ENCODE measurements at places on chromosomes 1 and 21. TPM values are rescaled to one million over a fixed set of nuclear protein-coding genes. Genes with fewer than 3 reads are reported as not detected.

DNA sequence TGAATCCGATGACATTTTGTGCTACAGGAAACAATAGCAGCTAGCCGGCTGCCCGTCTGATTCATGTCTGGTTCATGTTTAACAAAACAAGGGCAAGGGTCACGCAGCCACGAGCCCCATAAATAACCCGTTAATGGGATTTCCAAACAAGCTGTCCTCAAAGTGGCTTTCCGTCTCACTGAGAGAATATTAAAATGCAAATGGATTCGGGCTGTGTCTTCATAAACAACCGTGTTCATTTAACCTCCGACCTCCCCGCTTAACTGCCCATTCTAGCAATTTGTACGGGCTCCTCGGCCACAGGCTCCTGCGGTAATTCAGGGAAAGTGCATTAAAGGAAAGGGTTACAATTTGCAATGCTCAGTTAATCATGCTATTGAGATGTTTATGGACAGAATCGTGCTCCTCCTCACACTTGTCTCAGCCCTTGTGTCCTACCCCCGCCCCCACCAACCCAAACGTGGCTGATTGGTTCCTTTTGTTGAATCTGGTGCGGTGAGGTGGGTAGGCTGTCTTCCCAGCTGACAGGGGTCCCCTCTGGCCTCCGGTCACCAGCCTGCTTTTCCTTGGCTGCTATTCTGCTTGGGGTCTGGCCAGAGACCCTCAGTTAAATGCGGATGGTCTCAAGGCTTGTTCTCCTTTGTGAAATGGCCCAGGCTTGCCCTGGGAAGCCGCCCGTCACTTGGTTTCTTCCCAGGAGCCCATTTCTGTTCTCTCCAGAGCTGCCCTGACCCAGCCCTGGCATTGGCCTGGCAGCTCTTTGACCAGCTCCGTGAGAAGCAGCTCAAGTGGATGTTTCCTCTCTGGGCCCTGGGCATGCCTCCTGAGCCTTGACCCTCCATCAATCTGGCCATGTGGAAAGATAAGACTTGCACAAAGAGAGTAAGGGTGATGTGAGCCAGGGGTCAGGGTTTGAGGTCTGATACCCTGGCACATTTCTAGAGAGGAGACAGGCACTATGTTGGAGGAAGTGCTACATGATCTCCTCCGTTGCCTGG is 200.7 kb upstream of the POU3F1 start:
- peak; percentile 81 for DNase-seq

GRCh38 chr1:30757352-30758120 is at the start of gene LAPTM5:
Gene LAPTM5, minus strand, starts transcription at chr1:30757774. Its CDS starts 29 bp downstream, at chr1:30757745.
- DNase-seq: no peak

DNA sequence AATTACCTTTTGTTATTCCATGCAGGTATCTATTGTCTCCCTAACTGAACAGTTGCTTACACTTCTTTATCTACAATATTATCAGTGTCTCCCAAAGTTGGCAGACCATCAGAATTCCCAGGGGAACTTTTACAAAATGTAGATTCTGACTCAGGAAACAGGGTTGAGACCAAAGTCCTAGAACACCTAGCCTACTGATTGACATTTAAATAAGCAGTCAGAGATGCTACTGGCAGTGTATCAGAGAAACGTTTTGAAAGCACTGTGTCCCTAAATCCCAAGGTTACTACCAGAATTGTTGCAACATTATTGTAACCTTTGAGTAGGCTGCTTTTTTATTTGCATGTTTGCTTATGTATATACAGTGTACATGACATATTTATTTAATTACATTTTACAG is 1.8 kb upstream of the F5 start:
- DNase-seq: no peak

- DNase-seq: no peak
Observed at GRCh38 chr1:102262994-102263393, 266.3 kb upstream of the OLFM3 start.

The TTC22 gene
- polyA plus RNA-seq: 6.7 TPM

DNA sequence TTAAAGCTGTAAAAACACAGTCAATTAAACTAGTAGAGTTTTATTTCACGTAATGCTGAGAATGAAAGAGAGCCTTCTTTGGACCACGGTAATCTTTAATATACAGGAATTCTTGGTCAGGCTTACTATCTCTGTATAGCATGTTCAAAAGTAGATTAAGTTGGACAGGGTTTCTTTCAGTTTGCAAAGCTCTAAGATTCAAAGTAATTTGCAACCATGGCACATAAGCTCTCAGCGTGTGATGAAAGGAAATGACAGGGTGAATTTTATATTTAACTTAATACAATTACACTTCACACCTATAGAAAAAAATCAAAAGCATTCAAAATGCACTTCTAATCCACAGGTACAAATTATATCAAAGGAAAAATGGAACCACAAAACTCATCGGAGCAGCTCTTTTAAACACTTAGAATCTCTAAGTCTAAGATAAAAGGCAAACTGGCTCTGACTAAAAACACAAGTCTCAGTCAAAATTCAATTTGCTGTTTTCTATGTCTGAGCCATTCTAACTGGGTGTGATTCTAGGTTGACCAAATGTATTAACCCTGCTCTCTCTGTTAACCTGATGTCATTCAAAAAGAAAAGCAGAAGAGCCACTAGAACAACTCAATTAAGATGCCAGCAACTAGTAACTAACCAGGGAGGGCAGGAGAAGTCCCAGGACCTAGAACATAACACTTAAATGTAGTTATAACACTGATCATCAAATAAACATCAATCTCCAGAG is 147.7 kb downstream of the RERE start:
- no peak for DNase-seq

The SLC25A34 gene
- 4.5 TPM for polyA plus RNA-seq

DNA sequence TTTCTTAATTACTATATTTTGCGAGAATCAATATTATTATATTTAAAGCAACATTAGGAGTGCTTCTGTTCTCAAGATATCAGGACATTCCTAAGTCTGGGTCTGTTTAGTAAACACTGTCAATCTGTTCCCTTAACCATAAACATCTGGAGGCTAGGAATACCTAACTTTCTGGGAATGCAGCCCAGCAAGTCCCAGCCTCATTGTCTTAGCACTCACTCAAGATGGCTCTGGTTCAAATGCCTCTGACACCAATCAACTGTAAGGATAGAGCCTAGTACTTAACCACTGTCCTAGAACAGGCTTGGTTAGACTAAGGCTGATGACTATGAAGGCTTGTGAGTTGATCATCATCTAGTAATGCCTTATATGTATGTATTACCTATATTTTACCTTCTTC is 61.5 kb downstream of the TNN start:
- DNase-seq: no peak

GRCh38 chr1:231591466-231591865 is 35.1 kb upstream of the DISC1 start:
- DNase-seq: no peak

The ASCL5 gene
- polyA plus RNA-seq: 0.36 TPM

DNA sequence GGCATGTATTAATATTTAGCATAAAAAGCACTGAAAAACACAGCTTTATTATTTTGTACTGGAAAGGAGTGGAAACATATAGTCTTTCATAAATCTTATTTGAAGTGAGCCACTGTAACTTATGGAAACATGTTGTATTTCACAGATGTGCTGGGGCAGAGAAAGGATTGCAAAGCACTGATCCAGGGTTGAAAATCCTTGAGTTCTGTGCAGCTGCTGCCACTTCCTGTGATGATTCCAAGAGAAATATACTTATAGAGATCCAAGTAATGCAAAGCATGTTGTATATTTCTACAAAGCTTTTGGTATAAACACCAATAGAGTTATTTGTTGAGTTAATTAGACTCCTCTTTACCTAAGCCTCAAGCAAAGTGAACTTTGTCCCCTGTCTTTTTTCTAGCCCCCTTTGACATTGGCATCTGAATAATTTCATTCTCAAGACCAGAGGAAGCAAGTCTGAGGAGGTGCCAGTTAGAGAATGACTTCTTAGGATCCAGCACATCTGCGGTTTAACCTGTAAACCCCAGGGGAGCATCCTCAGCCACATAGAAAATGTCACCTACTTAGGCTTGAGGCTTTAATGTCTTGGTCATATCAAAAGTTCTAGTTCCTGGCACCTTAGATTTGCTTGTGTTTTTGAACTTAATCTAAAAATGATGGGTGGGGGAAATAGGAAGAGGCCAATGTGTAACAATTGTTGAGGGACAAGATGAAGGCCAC is 173.3 kb downstream of the FASLG start:
- DNase-seq: no peak

The ZNF695 gene
- polyA plus RNA-seq: 3.1 TPM

DNA sequence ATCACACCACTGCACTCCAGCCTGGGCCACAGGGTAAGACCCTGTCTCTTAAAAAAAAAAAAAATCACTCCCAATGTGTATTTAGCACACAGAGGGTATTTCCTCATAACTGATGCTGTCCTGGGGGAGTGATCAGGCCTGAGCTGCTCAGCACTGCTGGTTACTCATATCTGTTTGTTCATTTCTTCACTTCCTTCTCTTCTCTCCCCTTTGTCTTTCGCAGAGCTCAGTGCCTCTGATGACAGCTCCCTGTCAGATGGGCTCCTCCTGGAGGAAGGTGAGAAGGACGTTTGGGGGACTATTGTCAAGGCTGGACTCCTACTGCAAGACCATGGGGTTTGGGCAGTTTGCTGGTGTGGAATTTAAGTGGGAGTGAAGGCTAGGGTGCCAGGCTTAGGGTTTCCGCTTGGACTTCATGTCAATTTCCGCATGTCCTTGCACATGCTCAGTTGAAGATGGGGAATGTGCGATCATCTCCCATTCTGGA is 13.0 kb downstream of the INAVA start:
- DNase-seq: no peak

DNA sequence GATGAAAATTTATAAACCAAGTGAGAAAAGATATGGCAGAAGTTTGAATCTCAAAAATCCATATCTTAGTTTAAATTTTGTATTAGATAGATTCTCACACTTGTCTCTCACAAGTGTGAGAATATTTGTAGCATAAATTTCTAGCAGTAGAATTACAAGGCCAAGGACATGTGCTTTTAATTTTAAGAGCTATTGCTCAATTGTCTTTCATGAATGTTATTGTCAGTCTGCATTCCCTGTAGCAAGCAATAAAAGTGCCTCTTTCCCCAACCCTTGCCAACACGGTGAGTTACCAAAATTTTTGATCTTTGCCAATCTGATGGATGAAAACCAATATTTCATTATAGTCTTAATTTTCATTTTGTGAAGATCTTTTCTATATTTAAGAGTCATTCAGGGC is 64.0 kb downstream of the CTH start:
- no peak for DNase-seq

The FYB2 gene
- 1.6 TPM for polyA plus RNA-seq

- DNase-seq: no peak
Observed at GRCh38 chr21:42141643-42142042, 70.5 kb downstream of the UMODL1 start.

The ERG gene
- 19.5 TPM for polyA plus RNA-seq

DNA sequence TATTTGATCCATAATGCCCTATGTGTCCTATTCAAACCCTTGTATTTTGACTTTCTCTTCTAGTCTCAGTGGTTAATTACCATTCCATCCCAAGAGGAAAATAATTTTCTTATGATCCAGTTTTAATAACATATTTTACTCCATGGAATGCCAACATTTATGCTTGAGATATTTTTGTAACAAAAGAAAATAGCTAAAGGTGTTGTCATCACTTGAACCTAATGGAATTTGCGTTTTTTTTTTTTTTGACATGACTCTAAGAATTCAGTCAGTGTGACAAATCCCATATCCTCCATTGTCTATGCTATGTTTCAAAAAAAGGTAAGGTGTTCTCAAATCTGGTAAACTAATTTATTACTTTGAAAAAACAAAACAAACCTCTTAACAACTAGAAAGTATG is 324.1 kb upstream of the ADAMTS5 start:
- no peak for DNase-seq

- no peak for DNase-seq
Observed at GRCh38 chr1:19926296-19927129, 3.1 kb upstream of the PLA2G2E start.

DNA sequence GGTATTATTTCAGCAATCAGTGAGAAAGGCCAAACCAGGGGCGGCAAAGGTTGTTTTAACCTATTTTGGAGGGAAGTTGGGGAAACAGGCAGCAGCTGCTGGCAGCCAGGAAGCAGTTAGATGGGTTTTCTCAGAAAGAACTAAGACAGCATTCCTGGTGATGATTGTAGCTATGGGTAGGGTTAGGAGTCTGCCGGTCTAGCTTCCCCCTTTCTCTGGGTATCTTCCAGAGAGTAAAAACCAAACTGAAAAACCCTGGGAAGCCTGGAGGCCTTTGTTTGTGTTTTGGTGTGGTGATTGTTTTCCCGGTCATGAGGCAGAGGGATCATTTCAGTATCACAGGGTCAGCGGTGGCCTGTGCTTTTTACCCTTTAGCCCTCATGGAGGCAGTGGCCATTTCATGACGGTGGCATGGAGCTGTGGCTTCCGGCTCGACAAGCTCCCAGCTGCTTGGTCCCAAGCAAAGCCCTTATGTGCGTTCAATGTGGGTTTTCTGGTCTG is 19.5 kb upstream of the TNFRSF1B start:
- DNase-seq: no peak

GRCh38 chr1:31576201-31576669 is at the start of gene TINAGL1:
Gene TINAGL1, plus strand, starts transcription at chr1:31576515. Its CDS starts 634 bp downstream, at chr1:31577149.
- no peak for DNase-seq

GRCh38 chr1:88612773-88613172 is 71.3 kb upstream of the PKN2 start:
- DNase-seq: peak; percentile 9

- no peak for DNase-seq
Observed at GRCh38 chr1:18448889-18449288, 31.8 kb upstream of the KLHDC7A start.

The UBIAD1 gene
- 17.3 TPM for polyA plus RNA-seq

- DNase-seq: no peak
Observed at GRCh38 chr1:176893625-176894352, 270.7 kb downstream of the ASTN1 start.

DNA sequence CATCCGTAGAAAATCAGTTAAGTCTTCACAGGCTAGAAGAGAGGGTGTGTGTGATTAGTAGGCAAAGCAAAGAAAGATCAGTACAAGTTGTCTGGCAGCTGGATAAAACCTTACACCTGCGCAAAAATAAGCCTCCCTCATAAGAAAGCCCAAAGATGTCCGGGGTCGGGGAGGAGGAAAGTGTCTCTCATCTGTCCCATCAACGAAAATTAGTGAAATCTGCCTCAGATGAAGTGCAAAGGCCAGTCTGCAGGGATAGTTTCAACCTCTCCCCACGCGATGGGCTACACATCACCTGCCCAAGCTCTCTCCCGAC is 333.9 kb downstream of the SRGAP2C start:
- DNase-seq: peak; percentile 1

The NUDT17 gene
- 8.0 TPM for polyA plus RNA-seq

DNA sequence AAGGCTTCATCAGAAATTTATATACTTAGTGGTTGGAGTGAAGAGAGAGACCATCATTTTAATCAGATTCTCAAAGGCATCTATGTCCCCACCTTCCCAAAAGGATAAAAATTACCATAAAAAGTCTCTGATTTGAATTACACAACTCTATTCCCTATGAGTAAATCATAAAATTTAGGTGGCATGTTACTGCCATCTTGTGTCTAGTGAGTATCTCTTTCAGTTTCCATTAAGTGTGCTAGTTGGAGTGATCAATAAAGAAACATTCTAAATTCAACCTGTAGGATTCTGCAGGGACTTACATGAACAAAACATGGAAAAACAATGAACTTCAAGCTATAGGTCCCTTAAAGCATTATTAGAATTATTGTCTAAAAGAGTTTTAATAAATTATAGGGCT is 655.4 kb downstream of the LTN1 start:
- DNase-seq: peak; percentile 24

The SLC44A5 gene
- 19.9 TPM for polyA plus RNA-seq

Data from renal pelvis (tissue), 12 donors.